ENCODE measurements at places on chromosomes 5 and 9.

DNA sequence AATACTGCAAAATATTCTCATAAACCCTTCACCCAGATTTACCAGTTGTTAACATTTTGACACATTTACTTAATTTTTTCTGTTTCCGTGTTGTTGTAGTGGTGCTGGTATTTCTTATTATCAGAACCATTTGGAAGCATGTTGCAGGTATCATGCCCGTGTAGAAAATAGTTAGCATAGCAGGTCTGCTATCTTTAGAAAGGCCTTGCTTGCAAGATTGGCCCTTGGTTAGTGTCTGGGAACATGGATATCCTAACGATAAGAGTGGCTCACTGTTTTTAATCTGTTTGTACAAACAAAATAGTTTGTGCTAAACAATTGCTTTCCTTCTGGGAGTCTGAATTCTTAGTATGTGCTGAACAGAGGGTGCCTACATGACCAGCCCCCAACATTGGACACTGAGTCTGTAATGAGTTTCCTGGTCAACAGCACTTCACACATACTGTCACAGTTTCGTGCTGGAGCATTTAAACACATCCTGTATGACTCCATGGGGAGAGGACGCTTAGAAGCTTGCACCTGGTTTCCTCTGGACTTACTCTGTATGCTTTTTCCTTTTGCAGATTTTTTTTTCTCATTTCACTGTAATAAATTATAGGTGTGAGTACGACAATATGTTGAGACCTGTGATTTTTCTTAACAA lies 66.9 kb downstream of the MAN2A1 start:
- DNase-seq, result no peak

DNA sequence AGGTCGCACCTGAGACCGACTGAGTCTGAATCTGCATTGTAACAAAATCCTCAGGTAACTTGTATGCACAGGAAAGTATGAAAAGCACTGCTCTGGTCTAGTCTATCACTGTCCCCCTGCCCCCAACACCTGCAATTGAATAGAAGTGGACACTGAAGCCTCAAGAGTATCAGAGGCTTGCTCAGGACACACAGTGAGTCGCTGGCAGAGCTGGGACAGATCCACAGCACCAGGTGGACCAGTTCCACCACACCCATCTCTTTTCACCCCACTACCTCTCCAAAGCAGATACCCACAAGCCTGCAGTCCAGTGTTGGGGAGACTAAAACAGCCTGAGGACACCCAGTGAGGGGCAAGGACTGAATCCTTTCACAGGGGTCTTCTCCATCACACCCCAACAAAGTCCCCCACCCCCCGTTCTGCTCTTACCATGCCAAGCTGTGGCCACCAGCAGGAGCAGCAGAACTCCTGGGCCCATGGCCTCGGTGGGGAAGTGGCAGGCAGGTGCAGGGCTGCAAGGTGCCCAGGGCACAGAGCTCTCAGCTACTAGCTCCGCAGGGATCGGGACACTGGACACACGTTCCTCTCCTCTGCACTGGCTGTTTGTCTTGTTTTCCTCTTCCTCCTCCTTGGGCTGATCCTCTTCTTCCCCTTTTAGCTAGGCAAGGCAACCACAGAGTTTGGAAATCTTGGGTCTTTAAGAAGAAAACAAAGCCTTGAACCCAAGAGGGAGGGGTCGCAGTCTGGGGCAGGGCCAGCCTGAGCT lies at the start of gene CSF1R:
TSS of gene CSF1R (minus strand) at position 605 of the 766 bp plus-strand sequence. CDS start at position 478, 127 bp downstream.
- no peak for DNase-seq

DNA sequence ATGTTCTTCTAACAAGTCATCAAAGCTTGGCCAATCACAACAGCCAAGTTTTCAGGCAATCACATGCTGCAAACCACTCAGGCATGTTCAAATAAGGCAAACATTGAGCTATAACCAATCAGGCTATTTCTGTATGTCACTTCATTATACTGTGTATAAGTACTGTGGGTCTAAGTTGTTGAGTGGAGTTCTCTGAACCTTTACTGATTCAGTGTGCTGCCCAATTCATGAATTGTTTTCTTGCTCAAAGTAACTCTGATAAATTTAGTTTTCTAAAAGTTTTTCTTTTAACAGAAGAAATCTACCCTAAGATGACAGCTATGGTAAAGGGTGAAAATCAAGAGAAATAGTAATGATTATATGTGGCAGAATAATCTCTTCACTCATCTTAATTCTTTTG lies 805.4 kb upstream of the NUDT12 start:
- no peak for DNase-seq

GRCh38 chr9:36154331-36154952 lies 14.7 kb upstream of the CCIN start:
- DNase-seq, result no peak

- no peak for DNase-seq
Measured at GRCh38 chr5:151925340-151925739, 689 bp upstream of the GLRA1 start.

GRCh38 chr5:126857472-126858410 lies 80.8 kb downstream of the LMNB1 start:
- no peak for DNase-seq

- DNase-seq, result no peak
Measured at GRCh38 chr9:20619487-20620200, 2.7 kb downstream of the MLLT3 start.

DNA sequence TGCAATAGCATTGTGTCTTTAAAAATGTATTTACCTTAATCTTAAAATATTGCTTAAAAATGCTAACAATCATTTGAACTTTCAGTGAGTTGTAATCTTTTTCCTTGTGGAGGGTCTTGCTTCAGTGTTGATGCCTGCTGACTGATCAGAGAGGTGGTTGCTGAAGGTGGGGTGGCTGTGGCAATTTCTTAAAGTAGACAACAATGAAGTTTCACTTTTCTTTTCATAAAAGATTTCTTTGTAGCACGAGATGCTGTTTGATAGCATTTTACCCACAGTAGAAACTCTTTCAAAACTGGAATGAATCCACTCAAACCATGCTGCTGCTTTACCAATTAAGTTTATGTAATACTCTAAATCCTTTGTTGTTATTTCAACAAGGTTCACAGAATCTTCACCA lies 50.8 kb downstream of the NR3C1 start:
- DNase-seq, result no peak

DNA sequence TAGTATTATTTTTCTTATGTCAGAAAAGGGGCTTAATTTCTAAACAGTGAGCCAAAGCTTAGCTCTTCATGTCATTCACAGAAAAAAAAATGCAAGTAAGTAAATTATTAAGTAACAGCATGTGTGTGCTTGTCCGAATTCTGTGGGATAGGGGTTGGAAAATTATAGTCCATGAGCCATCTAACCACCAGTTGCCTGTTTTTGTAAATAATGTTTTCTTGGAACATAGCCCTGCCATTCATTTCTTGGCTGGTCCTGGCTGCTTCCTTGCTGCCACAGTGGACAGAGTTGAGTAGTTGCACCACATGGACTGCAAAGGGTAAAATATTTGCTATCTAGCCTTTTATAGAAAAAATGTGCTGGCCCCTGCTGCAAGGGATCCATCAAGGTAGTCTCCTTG lies 513.7 kb upstream of the WWC1 start:
- DNase-seq, result no peak

DNA sequence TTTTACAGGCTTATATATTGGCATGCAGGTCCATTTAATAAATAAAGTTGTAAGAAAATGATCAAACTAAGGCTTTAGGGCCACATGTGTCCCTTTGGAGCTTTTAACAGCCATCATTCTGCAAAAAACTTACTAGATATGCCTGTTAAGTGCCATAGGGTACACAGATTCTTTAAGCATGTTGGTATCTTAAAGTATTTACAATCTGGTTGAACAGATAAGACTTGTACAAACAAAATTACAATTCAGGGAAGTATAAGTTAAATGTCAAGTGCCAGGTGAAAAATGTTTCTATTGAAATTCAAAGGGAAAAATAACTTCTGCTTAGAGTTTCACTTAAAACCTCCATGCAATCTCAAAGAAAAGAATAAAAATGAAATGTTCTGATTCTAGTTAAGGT lies 558.4 kb upstream of the ST8SIA4 start:
- DNase-seq, result no peak

DNA sequence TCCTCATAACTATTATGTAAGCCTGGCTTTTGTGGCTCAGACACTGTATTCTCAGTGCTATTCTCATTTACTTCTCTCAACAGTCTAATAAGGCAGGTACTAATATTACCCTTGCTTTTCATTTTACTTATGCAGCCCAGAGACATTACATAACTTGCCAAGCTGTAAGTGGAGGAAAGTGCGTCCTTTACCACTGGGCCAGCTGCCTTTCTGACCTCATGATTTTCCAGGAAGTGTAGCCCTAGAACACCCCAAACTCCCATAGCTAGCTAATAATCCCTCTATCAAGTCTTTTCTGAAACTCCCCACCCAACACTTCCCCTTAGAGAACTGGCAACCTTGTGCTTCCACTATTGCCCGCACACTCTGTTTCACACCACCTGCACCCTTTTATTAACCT lies 192.9 kb upstream of the HMHB1 start:
- DNase-seq, result no peak

- DNase-seq, result no peak
Measured at GRCh38 chr5:97124335-97124734, 18.1 kb downstream of the LIX1 start.

GRCh38 chr5:27130587-27130986 lies 92.2 kb upstream of the CDH9 start:
- no peak for DNase-seq

DNA sequence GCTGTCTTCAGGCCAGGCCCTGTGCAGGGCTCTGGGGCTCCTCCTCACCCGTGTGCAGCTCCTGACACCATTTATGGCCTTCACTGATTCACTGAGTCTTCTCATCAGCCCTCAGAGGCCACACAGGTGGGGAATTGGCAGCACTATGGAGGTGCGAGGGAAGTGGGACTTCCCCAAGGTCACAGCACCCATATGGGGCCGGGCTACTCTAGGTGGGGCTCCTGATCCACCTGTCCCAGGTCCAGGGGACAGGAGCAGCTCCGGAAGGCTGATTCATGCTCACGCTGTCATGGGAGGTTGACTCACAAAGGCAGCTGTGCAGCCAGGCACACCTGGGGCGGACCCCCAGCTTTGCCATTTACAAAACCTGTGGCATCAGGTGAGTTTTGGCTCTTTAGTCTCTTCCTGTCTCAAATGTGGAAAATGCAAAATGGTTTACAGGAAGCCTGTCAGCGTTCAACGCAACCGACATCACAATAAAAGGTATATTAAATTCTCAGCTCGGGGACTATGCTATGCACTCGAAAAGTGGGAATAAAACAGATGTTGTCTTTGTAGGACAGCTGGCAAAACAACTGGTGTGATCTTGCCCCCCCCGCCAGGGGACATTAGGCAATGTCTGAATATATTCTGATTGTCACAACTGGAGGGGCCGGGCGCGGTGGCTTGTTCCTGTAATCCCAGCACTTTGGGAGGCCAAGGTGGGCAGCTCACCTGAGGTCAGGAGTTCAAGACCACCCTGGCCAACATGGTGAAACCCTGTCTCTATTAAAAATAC lies 15.0 kb downstream of the NAIF1 start:
- no peak for DNase-seq

DNA sequence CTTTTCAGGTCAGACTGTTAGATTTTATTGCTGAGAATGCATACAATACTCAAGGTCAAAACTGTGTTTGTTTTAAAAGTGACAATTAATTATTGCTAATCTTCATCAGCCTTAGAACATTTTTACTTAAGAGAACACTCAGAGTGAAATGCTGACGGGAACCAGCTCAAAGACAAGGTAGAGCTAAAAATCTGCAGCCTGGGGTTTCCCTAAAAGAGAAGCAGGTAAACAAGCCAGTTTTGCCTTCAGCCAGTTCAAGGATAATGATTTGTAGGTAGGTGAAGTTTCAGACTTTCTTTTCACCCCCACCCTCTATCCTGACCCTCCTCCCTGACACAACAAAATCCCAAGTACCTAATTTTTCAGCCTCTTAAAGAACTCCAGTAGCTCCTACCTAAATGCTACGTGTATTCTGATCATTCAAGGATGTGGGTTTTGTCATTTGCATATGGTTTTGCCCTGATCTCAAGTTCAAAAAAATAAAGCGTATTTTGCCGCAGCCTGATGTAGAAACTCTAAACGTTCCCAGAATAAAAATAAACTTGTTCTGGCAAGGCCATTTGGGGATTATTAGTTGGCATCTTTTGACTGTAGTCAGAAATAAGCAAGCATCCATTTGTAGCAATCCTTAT lies 407.2 kb downstream of the EFNA5 start:
- DNase-seq, result no peak

GRCh38 chr5:132686193-132686592 lies 12.4 kb downstream of the IL4 start:
- no peak for DNase-seq

- DNase-seq, result no peak
Measured at GRCh38 chr5:158758675-158759074, 341.0 kb downstream of the EBF1 start.

DNA sequence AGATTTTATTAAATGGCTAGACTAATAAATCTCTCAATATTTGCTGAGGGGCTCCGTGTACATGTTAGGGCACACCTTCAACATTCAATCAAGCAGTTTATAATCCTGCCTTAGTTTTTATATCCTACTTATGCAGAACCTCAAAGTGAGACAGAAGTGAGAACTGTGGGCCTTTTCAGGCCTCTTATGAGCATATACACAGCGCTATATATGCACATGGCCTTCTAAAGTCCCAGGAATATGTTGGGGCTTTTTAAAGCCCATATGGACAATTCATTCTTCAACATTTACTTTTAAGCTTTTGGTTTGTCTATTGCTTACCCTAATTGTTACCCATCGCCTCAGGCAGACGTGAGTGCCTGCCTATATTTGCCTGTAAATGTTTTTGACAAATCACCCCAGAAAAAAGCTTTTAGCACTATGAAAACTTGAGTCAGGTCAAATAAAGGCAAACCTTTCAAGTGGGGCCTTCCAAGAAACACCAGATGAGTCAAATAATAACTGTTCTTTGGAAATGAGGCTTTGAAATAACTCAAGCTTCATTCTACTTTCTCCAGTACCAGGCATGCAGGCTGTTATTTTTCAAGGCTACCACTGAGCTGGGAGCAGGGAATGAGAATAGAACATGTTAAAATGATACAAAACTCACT lies 58.2 kb downstream of the ESM1 start:
- DNase-seq, result no peak
